ENCODE measurements at places on chromosomes 7 and 10.

DNA sequence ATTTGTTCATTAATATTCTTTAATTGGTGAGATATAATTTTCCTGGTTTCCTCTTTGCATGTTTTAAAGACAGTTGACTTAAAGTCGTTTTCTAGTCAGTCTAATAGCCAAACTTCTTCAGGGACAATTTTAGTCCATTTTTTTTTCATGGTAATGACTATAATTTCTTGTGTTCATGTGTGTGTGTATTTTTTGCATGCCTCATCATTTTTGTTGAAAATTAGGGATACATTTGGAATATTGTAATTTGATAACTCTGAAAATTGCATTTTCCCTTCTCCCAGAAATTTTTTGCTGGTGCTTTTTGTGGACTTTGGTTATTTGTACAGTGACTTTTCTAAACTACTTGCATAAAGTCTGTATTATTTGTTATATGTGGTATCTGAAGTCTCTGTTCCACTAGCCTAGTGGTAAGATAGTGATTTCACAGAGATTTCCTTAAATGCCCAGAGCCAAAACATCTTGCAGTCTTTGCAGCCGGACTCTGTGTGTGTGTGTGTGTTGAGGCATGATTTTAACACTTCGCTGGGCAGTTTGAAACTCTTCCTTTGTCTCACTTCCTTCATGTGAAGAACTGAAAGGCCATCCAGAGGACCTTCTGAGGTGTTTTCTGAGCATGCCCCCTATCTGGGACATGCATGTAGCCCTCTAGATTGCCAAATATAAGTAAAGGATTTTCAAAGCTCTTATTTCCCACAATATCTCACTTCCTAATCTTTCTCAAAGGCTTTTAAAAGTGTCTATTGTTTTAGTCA lies 40.9 kb upstream of the ZNF365 start:
- no peak for DNase-seq

GRCh38 chr10:74736029-74736428 lies 90.4 kb upstream of the KAT6B start:
- DNase-seq = no peak

DNA sequence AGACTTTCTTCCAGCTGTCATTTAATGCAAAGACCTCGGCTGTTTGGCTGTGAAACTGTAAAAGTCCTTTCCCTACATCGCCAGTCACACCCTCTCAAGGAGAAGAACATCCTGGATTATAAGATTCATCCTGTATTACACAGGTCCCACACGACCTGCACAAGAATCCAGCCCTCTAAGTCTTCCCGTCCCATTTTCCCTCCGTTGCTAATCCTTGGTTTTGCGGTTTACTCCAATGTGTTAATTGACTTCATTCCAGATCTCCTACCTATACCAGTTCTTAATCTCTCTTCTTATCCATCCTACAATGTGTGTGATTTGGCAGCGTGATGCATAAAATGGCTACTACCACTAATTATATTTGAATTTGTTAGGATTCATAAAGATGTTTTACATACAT lies 110.4 kb downstream of the COL28A1 start:
- no peak for DNase-seq

GRCh38 chr10:43982250-43982649 lies 333.6 kb upstream of the ZNF32 start:
- no peak for DNase-seq

DNA sequence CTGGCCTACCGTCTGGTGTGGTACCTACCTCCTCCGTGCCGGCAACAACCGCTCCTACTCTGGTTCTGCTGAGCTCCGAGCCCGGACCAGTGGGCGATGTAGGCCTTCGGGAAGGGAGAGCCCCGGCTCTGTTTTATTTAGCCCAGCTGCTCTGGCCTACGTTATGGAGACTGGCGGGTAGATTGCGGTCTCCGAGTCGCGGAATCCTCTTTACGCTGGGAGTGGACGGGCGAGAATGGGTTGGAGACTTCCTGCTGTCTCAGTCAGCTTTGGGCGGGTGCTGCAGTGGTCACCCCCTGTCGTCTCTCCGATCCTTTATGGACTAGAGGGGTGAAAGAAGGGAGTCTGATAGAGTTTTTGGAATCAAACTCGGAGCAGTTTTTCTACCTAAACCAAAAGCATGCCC lies 406 bp downstream of the CBLL1 start:
- peak; percentile 48 for DNase-seq

- no peak for DNase-seq
These were observed 19.2 kb downstream of the ADAP1 start for GRCh38 chr7:935164-935873.

DNA sequence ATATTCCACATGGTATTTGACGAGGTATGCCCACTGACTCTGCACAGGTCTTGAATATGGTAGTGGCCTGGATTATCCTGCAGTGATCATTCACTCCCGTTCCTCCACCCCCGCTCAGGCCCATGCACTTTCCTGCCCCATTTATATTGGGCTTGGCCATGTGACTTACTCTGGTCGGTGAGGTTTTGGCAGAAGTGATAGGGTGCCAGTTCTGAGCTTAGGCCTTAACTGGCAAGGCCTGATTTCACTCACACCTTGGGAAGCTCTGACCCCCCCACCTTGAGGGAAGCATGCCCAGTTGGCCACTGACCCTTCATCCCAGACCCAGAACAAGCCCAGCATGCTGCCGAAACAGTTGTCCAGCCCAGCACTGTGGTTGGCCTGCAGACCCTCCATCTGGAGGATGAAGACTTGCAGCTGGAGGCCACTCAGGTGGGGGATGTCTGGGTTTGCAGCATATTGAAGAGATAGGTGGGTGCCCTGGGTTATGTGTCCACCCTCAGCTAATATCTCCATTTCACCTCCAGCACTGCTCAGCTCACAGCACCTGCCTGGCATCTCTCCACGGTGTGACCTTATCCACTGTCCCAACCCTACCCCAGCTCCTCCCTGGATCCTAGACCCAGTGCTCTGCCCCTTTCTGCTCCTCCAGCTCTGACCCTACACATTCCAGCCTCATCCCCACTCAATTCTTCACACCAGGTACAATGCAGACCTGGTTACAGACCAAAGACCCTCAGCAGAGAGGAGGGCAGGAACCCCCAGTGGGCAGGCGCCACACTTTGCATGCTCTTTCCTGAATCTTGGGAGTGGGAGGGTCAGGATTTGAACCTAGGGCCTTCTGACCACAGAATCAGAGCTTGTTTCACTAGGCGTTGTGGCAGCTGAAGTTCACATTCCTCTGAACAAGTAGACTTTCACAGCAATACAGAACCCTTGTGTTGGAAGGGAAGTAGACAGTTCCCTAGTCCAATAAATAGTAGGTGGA lies 138.1 kb upstream of the CHST15 start:
- no peak for DNase-seq

- no peak for DNase-seq
These were observed 2.8 kb downstream of the INHBA start for GRCh38 chr7:41700044-41700471.

GRCh38 chr7:84820481-84820880 lies 366.4 kb downstream of the SEMA3D start:
- DNase-seq = no peak

DNA sequence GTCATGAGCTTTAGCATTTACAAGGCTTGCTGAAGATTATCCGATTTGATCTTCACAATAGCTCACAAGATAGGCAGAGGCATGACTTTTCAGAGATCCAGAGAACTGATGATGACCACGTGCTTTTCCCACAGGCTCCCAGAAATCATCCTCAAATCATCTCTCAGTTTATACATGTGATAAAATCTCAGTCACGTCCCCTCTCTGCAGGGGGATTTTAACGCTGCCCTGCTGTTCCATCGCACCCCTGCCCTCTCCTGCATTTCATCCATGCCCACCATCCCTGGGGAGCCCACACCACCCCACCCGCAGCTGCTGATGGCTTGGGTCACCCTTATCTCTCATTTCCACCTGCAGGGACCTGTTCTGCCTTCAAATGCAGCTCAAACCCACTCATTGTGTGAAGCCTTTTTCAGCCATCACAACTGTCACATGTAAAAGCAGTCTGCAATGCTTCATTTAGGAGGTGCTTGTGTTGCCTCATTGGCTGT lies 141.8 kb downstream of the DIP2C start:
- DNase-seq = no peak

DNA sequence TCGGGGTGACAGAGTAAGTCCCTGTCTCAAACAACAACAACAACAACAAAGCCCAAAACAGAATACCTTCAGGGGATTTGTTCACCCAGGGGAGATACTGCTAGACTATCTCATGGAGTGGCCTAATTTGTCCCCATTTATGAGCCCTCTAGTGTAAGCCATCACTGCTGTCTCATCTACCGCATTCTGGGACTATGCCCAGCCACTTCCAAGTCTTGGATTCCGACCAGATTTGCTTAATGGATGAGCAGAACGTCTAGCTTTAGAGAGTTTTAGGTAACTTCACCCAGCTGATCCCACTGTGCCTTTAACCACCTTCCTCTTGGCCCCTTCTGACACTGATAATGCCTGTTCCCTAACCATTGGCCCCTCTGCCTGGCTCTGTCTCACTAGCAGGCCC lies 47.1 kb downstream of the PAPSS2 start:
- DNase-seq = no peak

DNA sequence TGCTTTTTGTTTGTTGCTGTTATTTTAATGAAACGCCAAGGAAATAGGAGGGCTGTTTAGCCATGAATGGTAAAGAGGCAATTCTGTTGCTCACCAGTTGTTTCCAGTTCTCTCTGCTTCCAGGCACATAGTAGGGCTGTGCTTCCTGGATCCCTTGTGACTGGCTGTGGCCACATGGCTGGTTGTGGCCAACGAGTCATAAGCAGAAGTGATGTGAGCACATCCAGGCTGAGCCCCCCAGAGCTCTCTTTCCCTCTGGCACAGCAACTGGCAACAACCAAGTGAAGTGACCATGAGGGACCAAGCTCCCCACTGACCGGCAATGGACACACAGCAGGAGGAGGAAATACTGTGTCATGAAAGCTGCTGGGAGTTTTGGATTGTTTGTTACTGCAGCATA lies 10.3 kb downstream of the GRID1 start:
- DNase-seq = no peak

DNA sequence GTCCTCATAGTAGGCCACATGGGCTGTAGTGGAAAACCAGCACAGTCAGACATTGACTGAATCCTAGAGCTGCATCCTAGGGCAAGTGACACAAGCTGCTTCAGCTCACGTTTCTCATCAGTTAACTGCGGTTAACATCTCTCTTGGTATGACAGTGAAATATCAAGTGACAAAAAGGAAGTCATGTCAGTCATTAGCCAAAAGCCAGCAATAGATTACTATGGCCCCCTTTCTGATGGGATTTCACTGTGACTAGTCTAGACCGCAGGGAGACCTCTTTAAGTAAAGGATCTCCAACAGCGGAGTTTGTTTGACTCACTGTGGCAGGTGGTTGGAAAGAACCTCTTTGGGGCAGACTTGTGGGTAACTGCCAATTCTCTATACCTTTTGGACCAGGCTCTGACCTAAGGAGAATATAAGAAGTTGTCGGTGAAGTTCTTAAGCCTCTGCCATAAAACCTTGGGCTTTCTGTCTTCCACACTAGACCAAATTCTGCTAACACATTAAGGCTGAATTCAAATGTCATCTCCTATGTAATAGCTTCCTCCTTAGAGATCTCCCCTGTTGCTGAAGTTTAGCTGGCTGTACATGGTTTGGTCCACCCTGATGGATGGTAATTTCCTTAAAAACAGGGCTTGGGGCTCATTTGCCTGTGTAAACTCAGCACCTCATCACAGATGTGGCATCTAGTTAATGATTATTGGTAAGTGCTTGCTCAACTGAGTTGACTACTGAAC lies 115.3 kb downstream of the SGMS1 start:
- DNase-seq = no peak

DNA sequence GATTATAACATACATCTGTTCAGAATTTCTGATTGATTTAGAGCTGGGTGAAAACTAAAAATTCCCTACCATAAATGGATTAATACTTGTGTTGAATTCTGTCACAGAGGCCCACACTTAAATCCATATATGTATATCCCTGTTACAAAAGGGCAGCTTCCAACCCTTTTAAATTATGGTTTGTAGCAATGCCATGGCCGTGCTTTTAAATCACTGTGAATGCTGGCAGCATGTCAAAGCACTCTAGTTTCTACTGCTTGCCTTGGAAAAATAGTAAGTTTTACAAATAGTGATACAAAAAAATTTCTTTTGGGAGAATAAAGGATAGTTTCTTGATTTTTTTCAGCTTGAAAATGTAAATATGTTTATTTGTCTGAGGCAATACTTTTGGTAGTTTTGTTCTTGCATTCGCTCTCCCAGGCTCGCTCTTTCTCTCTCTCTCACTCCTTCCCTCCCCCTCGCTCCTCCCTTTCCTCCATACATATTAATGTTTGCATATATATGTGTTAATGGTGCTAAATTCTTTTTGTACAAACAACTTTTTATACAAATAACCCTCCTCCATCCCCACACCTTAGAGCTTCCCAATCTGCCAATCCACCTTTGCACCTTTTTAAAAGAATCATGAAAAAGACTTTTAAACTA lies 29.8 kb downstream of the TES start:
- DNase-seq = no peak

GRCh38 chr10:119654540-119654939 lies 3.4 kb downstream of the BAG3 start:
- DNase-seq = no peak

- DNase-seq = no peak
These were observed at the start of gene NRAP for GRCh38 chr10:113663908-113664307. TSS of gene NRAP (minus strand) at chr10:113664041. CDS start at chr10:113663882, 159 bp downstream.

DNA sequence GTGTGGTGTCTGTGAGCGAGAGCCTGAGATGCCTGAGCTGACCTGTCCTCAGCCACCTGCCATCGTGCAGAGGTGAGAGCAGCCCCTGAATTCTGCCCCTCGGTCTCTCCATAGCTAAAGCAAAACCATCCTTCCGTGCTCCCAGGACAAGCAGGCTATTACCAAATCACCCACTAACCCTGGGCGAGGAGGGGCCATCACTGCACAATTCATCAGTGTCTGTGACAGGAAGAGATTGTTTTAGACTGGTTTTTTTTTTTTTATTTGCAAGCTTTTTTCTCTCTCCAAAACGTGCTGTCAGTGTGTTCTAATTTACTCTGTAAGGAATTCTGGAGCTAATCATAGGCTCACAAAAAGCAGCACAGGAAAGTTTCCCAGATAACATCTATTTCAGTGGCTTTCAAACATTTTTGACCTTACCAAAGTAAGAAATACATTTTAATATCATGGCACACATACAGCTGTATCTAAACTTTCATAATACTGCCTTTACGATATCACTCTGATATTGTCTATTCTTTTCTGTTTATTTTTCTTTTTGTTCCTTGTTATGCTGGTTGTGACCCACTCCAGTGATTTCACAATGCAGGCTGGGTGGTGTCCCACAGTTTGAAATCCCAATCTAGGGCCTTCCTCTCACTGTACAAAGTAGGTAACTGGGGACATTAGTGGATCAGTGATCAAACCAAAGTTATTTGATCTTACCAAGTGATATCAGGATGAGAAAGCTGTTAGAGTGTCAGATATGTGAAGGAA lies 62.8 kb downstream of the EGFR start:
- no peak for DNase-seq

DNA sequence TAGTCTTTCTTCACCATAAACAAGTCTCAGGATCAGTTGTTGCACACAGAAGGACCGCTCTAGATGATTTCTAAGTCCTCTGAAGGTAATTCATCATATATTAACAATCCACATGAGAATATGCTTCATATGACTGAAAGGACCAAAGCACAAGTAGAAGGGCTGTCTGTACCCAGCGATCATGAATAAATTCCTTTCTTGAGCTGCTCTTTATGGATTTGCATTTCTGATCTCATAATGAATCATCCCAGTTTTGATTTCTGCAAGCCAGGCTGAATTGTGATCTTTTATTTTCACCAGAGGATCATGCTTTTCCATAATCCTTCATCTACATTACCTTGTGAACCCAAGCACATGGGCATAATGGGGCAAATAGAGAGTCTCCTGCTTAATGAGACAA lies 675.6 kb downstream of the MAGI2 start:
- DNase-seq = no peak

- DNase-seq = no peak
These were observed 425.2 kb upstream of the NFE2L3 start for GRCh38 chr7:25726781-25727311.
